Activated CD4-positive, alpha-beta T cell treated with anti-CD3 and anti-CD28 coated beads, Interleukin-2, amount 10 ng/mL, durations not matched to agents 7 days and 5 days (primary cell): ENCODE measurements at places on chromosomes 13 and 19. TPM values are rescaled to one million over a fixed set of nuclear protein-coding genes. Genes with fewer than 3 reads are reported as not detected.

SPART gene
- total RNA-seq: 20.9 TPM

ZSCAN4 gene
- not detected for total RNA-seq

DNA sequence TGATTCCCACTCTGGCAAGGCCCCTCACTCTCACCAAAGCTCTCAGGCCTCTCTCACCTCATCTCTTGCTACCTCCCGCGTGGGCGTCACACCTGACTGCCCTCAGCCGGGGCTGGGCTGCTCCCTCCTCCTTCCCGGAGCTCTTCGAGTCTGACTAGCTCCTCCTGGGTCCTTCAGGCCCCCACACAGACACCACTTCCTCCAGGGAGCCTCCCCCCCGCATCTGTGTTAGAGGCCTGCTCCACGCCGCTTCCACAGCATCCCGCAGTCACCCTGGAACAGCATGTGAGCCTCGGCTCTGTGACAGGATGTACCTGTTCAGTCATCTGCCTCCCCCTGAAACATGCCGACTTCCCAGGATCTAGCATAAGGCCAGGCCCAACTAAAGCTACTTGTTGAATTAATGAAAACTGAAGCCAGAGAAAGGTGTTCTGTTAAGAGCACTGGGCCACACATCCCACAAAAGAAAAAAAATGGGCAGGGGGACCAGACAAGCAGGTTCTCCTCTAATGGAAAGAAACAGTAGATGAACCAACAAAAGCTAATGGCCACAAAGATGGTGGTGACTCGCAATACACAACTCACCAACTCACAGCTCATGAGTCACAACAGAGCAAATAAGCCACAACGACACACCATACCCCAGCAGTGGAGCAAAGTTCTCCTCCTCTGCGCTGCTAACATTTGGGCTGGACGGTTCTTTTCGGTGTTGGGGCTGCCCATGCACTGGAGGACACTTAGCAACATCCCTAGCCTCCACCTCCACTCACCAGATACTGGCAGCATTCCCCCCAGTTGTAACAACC, 3.0 kb downstream of the PPP6R1 start:
- peak; percentile 51 for DNase-seq
- no peaks in the 10 kb centered on the region for H3K27me3 ChIP-seq
- peak overlapping the region; percentile 98 for H3K27ac ChIP-seq

- no peaks in the 10 kb centered on the region for H3K27me3 ChIP-seq
- H3K36me3 ChIP-seq: no peaks in the 10 kb centered on the region
- H3K27ac ChIP-seq: no peak overlapping the region
- DNase-seq: no peak
- H3K4me1 ChIP-seq: no peaks in the 10 kb centered on the region
- no peak overlapping the region for H3K4me3 ChIP-seq
Measured at GRCh38 chr19:29411113-29411581, 114.6 kb upstream of the VSTM2B start.

CATSPERD gene
- total RNA-seq: not detected

GRCh38 chr19:1767464-1767933, 14.2 kb downstream of the ONECUT3 start:
- no peak overlapping the region for H3K4me3 ChIP-seq
- H3K27me3 ChIP-seq: peaks cover 56% of the 10 kb centered on the region
- no peak overlapping the region for H3K27ac ChIP-seq
- no peaks in the 10 kb centered on the region for H3K36me3 ChIP-seq
- H3K4me1 ChIP-seq: no peaks in the 10 kb centered on the region

GRCh38 chr13:114090476-114090875, 41.9 kb downstream of the RASA3 start:
- DNase-seq: no peak
- peaks cover 61% of the 10 kb centered on the region for H3K36me3 ChIP-seq
- H3K4me1 ChIP-seq: peaks cover 23% of the 10 kb centered on the region
- no peak overlapping the region for H3K4me3 ChIP-seq

PSPN gene
- 2.4 TPM for total RNA-seq

- H3K27me3 ChIP-seq: peaks cover 25% of the 10 kb centered on the region
- H3K36me3 ChIP-seq: no peaks in the 10 kb centered on the region
- no peak for DNase-seq
- H3K4me1 ChIP-seq: peaks cover 3% of the 10 kb centered on the region
Measured at GRCh38 chr19:2722541-2723344, 1.6 kb upstream of the DIRAS1 start.

DNA sequence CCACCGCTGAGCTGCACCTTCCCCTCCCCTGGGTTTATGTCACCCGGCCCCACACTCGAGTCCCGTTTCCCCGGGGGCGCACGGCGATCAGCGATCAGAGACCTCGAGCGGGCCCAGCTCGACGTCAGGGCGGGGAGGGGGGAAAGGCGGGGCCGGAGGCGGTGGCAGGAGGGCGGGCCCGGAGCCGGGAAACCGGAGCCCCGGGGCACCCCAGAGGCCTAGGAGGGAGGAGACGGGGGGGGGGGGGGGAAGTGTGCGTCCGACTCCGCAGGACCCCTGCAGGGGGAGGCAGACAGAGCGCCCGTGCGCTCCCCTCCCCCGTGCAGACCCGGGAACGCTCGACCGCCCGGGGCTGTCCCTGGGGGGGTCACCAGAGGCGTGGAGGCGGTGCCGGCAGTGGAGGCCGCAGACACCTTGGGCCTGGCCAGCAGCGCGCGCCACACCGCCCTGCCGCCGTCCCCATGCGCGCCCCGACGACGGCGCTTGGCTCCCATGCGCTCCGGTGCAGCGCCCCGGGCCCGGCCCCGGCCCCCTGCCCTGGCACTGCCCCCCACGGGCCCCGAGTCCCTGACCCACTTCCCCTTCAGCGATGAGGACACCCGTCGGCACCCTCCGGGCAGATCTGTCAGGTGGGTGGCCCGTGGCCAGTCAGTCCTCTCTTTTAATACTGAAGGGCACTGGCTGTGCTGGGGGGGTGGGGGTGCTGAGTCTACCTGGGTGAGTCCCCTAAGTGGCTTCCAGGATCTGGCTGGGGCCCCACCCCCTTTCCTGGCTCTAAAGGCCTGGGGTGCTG, 11.8 kb downstream of the PDE4A start:
- DNase-seq: peak; percentile 63
- peaks cover 37% of the 10 kb centered on the region for H3K27me3 ChIP-seq
- peaks cover 9% of the 10 kb centered on the region for H3K36me3 ChIP-seq
- peaks cover 55% of the 10 kb centered on the region for H3K4me1 ChIP-seq
- H3K27ac ChIP-seq: peak overlapping the region; percentile 72
- peak overlapping the region; percentile 72 for H3K4me3 ChIP-seq

GRCh38 chr13:111867657-111868056, 199.3 kb upstream of the SOX1 start:
- H3K36me3 ChIP-seq: no peaks in the 10 kb centered on the region
- no peak for DNase-seq
- H3K27ac ChIP-seq: no peak overlapping the region
- no peaks in the 10 kb centered on the region for H3K4me1 ChIP-seq
- H3K4me3 ChIP-seq: no peak overlapping the region
- H3K27me3 ChIP-seq: no peaks in the 10 kb centered on the region
